Type B pancreatic cell (in vitro differentiated cells): ENCODE measurements at places on chromosomes 6 and 20. TPM values are rescaled to one million over a fixed set of nuclear protein-coding genes. Genes with fewer than 3 reads are reported as not detected.

GSTA3 gene
- not detected in 2 replicates for total RNA-seq

ERVFRD-1 gene
- not detected in 2 replicates for total RNA-seq

SALL4 gene
- total RNA-seq = 12.6 and 32.5 TPM in 2 replicates

HNF4A gene
- total RNA-seq = 19.9 and 41.7 TPM in 2 replicates

RFX6 gene
- 18.3 and 23.9 TPM in 2 replicates for total RNA-seq

RAD21L1 gene
- total RNA-seq = not detected in 2 replicates

- H3K27me3 ChIP-seq = no peaks in the 10 kb centered on the region
- no peaks in the 10 kb centered on the region for H3K4me1 ChIP-seq
- DNase-seq = no peak
- no peaks in the 10 kb centered on the region for H3K36me3 ChIP-seq
- H3K27ac ChIP-seq = no peak overlapping the region
- H3K4me3 ChIP-seq = no peak overlapping the region
Observed at GRCh38 chr6:100948381-100949133, 67.4 kb upstream of the ASCC3 start.

DNA sequence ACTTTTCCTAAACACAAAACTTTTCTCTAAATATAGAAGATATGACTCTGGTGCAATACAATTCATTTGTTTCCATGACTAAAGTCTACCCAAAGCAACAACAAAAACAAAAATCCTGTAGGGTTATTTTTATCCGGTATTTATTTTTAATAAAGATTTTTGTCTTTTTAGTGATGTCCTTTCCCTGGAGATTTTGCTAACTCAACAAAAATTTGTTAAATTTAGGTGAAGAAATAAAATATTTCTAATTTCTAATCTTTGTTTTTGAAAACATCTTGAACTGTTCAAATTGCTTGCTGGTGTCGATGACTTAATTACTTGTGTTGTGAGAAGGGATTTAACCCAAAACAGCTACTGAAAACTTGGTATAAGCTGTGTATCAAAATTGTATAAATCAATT is 741.8 kb downstream of the HDGFL1 start:
- no peaks in the 10 kb centered on the region for H3K4me1 ChIP-seq
- no peak overlapping the region for H3K27ac ChIP-seq
- no peak for DNase-seq
- H3K36me3 ChIP-seq = no peaks in the 10 kb centered on the region

- H3K27ac ChIP-seq = no peak overlapping the region
- no peak for DNase-seq
- no peaks in the 10 kb centered on the region for H3K27me3 ChIP-seq
- H3K4me1 ChIP-seq = no peaks in the 10 kb centered on the region
Observed at GRCh38 chr6:100088009-100088408, 94.0 kb upstream of the MCHR2 start.

GRCh38 chr20:35106827-35107380 is 14.3 kb upstream of the TRPC4AP start:
- no peak overlapping the region for H3K27ac ChIP-seq
- H3K4me1 ChIP-seq = no peaks in the 10 kb centered on the region
- no peak overlapping the region for H3K4me3 ChIP-seq

- no peaks in the 10 kb centered on the region for H3K27me3 ChIP-seq
- H3K27ac ChIP-seq = peak overlapping the region; percentile 96
- H3K4me3 ChIP-seq = no peak overlapping the region
- no peak for DNase-seq
- peaks cover 3% of the 10 kb centered on the region for H3K36me3 ChIP-seq
Observed at GRCh38 chr6:41966214-41966920, 24.8 kb upstream of the CCND3 start.

DNA sequence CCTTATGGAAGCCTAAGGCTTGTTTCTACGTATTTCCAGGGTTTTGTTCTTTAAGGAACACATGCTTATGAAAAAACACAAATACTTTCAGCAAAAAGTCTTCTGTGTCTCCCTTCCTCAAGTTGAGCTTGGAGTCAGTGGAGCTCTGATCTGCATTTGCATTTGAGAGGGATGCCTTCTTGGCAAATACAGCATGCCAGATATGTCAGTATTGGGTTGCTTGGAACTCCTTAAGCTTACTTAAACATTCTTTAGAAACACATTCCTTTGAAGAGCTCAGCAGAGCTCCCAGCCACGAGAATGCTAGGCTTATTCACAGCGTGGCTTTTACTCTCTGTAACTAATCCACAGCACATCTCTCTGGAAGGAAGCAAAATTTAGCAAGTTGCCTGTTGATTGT is 68.3 kb downstream of the ANKRD6 start:
- H3K27me3 ChIP-seq = no peaks in the 10 kb centered on the region
- H3K27ac ChIP-seq = peak overlapping the region; percentile 32
- H3K36me3 ChIP-seq = no peaks in the 10 kb centered on the region
- no peak for DNase-seq
- H3K4me3 ChIP-seq = no peak overlapping the region
- H3K4me1 ChIP-seq = peaks cover 23% of the 10 kb centered on the region

DNA sequence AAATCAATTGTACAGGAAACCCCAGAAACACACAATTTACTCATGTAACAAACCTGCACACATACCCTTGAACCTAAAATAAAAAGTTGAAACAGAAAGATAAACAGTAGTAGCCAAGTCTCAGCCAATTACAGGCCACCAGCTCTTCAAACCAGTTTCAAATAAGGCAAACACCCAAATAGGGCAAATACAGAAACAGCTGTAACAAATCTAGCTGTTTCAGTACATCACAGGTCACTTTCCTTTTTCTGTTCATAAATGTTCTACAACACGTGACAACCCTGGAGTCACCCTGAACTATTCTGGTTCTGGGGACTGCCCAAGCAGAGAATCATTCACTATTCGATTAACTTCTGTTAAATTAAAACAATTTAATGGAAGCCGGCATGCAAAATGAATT is 329.0 kb downstream of the GJA1 start:
- no peaks in the 10 kb centered on the region for H3K27me3 ChIP-seq
- no peak overlapping the region for H3K27ac ChIP-seq
- no peak overlapping the region for H3K4me3 ChIP-seq

DNA sequence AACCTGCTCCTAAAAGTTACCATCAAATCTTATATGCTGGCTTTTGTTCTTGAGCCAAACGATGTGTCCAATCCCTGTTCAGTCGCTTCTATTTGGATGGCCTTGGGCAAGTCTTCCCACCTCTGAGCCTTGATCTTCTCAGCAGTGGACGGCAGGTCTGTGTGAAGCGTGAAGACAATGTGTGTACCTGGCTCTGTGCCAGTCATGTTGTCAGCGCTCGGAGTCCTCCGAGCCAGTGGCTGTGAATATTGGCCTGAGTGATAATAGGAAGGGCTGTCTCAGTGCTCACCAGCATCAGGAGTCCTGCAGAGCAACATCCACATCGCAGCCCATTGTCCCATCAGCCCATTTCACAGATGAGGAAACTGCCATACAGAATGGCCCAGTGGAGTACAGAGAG is 219.0 kb downstream of the CDC5L start:
- H3K27me3 ChIP-seq = peaks cover 7% of the 10 kb centered on the region
- H3K4me3 ChIP-seq = no peak overlapping the region
- DNase-seq = no peak
- no peaks in the 10 kb centered on the region for H3K4me1 ChIP-seq
- H3K36me3 ChIP-seq = no peaks in the 10 kb centered on the region

- H3K4me3 ChIP-seq = no peak overlapping the region
- no peaks in the 10 kb centered on the region for H3K4me1 ChIP-seq
- DNase-seq = no peak
- no peaks in the 10 kb centered on the region for H3K36me3 ChIP-seq
Observed at GRCh38 chr20:63064745-63065711, 58.3 kb upstream of the BHLHE23 start.

DNA sequence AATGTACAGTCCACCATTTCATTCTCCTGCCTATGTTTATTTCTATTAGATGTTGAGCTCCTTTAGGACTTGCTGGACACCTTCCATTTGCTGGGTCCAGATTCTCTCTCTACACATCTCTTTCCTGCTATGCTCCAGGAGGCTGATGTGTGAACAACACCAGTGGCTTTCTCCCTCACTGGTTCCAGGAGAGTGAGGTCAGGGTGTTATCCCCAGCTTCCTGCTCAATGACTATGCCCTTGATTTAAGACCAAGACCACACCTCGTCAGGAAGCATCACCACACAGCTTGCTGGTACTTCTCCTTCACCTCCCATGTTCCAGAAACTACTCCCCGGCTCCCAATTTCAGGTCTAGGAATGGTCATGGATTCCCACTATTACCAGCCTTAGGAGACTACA is 31.3 kb upstream of the E2F3 start:
- no peaks in the 10 kb centered on the region for H3K36me3 ChIP-seq
- DNase-seq = no peak
- H3K27ac ChIP-seq = no peak overlapping the region

GRCh38 chr6:37685261-37685660 is 12.4 kb downstream of the MDGA1 start:
- no peaks in the 10 kb centered on the region for H3K36me3 ChIP-seq
- DNase-seq = no peak
- peaks cover 29% of the 10 kb centered on the region for H3K27me3 ChIP-seq
- peaks cover 15% of the 10 kb centered on the region for H3K4me1 ChIP-seq
- H3K4me3 ChIP-seq = no peak overlapping the region

DNA sequence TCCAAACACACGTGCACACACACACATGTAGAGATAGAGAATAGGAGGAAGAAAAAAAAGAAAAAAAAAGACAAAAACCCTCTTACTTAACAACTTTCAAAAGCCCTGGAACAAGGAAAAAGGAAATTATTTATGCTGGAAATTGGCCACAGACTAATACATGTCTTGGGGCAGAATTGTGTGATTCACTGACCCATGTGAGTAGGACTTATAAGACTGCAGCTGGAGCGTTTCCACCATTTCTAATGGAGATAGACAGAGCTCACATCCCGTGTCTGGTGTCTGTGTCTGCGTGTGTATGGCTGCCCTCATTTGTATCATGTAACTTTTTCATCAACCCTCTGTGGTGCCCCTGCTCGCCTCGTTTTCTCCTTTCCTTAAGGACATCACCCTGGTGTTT is 99.8 kb upstream of the PDE10A start:
- H3K36me3 ChIP-seq = no peaks in the 10 kb centered on the region
- no peak overlapping the region for H3K4me3 ChIP-seq

- H3K36me3 ChIP-seq = no peaks in the 10 kb centered on the region
- DNase-seq = no peak
- peaks cover 31% of the 10 kb centered on the region for H3K4me1 ChIP-seq
- H3K27me3 ChIP-seq = peaks cover 12% of the 10 kb centered on the region
- H3K4me3 ChIP-seq = no peak overlapping the region
Observed at GRCh38 chr20:8948442-8949020, 120.4 kb upstream of the PLCB4 start.

DNA sequence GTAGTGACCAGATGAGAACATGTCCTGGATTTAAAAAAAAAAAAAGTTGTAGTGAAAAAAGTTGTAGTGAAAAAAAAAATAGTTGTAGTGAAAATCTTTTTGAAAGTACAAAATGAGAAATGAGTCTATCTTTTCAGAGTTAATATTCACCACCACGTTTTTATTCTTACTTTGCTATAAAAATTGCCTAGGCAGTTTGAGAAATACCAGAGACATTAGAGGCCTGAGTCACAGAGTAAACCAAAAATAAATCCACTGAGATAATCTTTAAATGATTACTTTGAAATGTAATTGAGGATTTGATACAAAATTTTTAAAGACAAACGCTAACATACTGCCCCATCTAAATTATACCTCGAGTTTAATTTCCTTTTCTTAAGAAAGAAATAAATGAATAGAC is 101.2 kb upstream of the TIAM2 start:
- peaks cover 12% of the 10 kb centered on the region for H3K36me3 ChIP-seq
- peaks cover under 1% of the 10 kb centered on the region for H3K4me1 ChIP-seq
- DNase-seq = no peak
- H3K27me3 ChIP-seq = no peaks in the 10 kb centered on the region
- no peak overlapping the region for H3K4me3 ChIP-seq

- peaks cover 53% of the 10 kb centered on the region for H3K4me1 ChIP-seq
- peaks cover 13% of the 10 kb centered on the region for H3K27me3 ChIP-seq
- peak overlapping the region; percentile 87 for H3K4me3 ChIP-seq
- peaks cover 29% of the 10 kb centered on the region for H3K36me3 ChIP-seq
- no peak for DNase-seq
Observed at GRCh38 chr6:151325075-151326050, 66.0 kb downstream of the ZBTB2 start.

- no peaks in the 10 kb centered on the region for H3K36me3 ChIP-seq
- DNase-seq = no peak
- H3K27ac ChIP-seq = peak overlapping the region; percentile 2
- peaks cover 17% of the 10 kb centered on the region for H3K4me1 ChIP-seq
Observed at GRCh38 chr20:6700563-6701329, 66.7 kb upstream of the BMP2 start.

DNA sequence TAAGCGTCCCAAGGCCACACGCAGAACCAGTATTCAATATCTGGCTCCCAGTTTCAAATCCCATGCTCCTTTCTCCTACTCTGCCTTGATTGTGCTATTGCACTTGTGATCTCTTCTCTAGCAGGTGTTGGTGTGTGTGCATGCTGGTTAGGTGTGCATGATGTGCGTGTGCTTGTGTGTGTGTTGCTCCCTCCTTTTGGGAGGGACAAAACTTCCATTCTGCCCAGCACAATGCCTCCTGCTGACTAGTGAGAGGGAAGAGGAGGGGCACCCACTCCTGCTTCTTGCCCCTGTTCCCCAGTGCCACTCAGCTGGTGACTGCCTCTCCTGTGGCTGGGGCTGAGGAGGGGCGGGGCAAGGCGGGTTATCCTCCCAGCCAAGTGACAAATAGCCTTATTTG is 19.7 kb downstream of the CD40 start:
- H3K36me3 ChIP-seq = no peaks in the 10 kb centered on the region
- no peak for DNase-seq
- H3K4me3 ChIP-seq = no peak overlapping the region
- H3K4me1 ChIP-seq = peaks cover 5% of the 10 kb centered on the region
- peaks cover 63% of the 10 kb centered on the region for H3K27me3 ChIP-seq
- no peak overlapping the region for H3K27ac ChIP-seq

DNA sequence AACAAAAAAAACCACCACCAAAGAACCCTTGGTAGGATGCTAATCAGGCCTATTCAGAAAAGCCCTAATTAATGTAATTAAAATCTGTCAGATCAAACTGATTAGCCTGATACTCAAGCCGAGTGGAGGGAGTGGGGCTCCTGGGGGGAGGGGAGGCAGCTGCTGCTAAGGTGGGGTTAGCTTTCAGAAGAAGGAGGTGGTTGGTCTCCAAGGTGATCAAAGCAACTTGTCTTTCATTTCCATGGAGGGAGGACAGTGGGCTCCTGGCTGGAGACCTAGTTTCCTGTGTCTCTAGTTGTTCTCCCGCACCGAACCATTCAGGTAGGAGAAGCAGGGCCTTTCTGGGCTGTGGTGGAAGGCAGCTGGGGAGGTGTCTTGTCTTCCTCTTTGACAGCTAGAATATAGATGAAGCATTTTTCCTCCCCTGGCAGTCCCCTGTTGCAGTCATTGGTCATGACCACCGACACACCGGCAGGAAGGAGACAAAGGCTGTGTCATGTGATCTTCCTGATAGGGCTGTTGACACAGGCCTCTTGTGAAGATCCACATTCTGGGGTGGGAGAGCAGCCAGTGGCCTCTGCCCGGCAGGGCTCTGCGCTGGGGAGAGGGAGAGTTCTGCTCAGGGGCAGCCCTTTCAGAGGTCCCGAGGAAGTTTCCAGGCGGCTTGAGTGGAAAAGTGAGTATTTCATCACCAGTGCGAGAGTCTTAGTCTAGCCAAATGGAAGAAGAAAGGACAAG is 39.9 kb upstream of the PRDM1 start:
- H3K27ac ChIP-seq = no peak overlapping the region
- no peak for DNase-seq
- H3K4me1 ChIP-seq = peaks cover 18% of the 10 kb centered on the region
- H3K27me3 ChIP-seq = peaks cover 11% of the 10 kb centered on the region
- H3K4me3 ChIP-seq = peak overlapping the region; percentile 59
- H3K36me3 ChIP-seq = no peaks in the 10 kb centered on the region
